Stimulated activated CD4-positive, alpha-beta T cell treated with anti-CD3 and anti-CD28 coated beads, Interleukin-4, amount 100 ng/mL, for 4 hours (primary cell): ENCODE measurements at places on chromosomes 1 and 21.

DNA sequence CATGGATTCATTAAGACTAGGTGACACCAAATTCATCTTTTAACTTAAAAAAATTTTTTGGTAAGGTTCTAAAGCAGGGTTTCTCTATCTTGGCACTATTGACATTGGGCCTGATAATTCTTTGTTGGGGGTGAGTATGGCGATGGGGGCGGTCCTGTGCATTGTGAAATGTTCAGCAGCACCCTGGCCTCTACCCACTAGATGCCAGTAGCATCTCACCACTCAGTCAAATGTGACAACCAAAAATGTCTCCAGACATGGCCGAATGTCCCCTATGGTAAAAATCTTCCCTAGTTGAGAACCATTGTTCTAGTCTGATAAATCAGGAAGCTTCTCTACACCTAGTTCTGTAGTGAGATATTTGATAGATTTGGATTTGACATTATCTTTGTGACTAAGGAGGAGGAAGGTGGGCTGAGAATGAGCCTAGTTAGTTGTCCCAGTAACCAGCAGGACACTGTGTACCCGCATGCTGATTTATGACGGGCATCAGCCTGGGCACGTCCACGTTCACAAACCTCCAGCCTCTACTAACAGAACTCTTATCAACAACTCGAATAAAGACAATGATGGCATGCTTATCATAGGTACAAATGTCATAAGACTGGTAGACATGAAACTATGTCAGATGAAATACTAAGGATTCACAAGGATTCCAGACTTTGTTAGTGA is 104.6 kb downstream of the KCND3 start:
- DNase-seq = no peak

- DNase-seq = no peak
Observed at GRCh38 chr1:236421850-236422516, 27.9 kb downstream of the EDARADD start.

- no peak for DNase-seq
Observed at GRCh38 chr1:222631611-222632208, 13.8 kb downstream of the MIA3 start.

DNA sequence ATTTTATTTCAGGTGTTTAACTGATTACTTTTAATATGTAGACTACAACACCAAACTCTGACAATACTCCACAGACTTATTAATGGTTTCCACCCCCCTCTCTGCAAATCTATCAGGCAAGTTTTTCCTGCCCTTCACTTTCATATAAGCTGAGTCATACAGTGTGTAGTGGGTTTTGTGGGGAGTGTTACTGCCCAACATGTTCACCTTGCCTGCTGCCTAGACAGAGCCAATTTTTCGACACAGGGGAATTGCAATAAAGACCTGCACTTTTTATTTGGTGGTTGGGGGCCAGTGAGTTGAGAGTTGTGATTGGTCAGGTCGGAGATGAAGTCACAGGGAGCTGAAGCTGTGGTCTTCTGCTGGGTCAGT is 119.7 kb downstream of the PPIAL4G start:
- DNase-seq = peak; percentile 28

GRCh38 chr1:173206816-173207568 is at the start of gene TNFSF4:
Gene TNFSF4, minus strand, starts transcription at chr1:173207331. Its CDS starts 155 bp downstream, at chr1:173207176.
- peak; percentile 20 for DNase-seq

- no peak for DNase-seq
Observed at GRCh38 chr1:24714859-24715520, 30.3 kb upstream of the CLIC4 start.

DNA sequence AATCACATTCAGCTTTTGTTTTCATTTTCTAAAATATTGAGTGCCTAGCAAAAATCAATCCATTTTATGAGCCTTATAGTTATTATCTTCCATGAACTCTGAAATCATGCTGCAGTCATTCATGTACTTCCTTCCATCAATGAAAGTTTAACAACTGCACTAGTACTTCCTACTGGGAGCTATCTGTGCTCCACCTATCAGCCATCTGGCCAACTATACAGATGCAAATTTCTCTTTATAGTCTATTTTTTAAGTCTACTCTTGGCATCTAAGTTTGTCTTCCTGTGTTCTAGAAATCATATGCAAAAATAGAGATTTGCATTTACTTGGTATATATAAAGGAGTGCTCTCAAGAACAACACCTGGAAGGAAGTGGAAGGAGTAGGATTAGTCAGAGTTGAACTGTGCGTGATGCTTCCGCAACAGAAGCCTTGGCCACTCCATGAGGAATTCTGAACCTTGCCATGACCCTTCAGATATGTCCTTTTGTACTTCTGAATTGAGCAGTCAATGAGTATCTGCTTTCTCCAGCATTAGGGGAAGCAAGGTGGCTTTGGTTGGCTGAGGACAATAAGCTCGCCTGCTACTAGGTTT is 403.2 kb upstream of the ADAMTS5 start:
- DNase-seq = no peak

GRCh38 chr1:219151467-219151866 is 22.2 kb upstream of the LYPLAL1 start:
- DNase-seq = no peak

GRCh38 chr1:182644886-182645285 is 39.5 kb downstream of the RGS8 start:
- DNase-seq = no peak

GRCh38 chr1:93384656-93385055 is 38.9 kb downstream of the DR1 start:
- no peak for DNase-seq

- DNase-seq = no peak
Observed at GRCh38 chr1:179549368-179549700, 26.4 kb downstream of the NPHS2 start.

- no peak for DNase-seq
Observed at GRCh38 chr1:115068826-115069585, 20.3 kb downstream of the TSPAN2 start.

DNA sequence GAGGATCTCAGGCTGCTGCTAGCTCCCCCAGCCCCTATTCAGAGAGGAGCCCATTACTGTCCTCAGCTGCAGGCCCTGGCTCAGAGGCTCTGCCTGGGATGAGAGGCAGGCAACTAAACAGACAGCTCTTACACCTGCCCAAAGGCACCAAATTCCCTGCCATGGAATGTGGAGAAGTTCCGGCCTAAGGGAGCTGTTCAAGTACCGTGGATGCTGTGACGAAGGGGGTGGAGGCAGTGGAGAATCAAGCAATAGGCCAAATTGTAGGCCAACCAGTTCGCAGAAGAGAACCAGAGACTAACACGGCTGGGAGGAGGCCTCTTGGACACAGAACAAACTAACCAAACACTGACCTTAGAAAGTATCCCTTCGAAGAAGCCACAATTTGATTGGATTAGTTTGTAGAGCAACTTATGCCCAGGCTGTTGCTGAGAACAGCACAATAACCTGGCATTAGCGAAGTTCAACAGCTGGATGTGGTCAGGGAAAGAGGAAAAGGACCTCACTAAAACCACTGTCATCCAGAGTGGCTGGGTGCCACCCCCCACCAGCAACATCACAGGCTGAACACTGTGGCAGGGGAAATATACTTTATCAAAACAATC is 3.6 kb downstream of the C1orf174 start:
- DNase-seq = no peak

DNA sequence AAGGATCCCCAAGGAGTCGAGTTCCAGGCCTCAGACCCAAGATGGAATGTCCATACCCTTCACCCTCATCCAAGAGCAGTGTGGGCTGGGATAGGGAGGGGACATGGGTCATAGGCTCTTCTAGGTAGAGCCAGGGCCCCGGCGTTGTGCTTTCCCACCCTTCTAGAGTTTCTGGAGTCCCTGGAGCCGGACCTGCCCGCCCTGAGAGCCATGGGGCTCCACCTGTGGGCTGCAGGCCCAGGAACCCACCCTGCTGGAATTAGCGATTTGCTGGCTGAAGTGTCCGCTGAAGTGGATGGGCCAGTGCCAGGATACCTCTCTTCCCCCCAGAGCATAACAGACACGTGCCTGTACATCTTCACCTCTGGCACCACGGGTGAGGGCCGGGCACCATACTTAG is 1.1 kb downstream of the SLC27A3 start:
- DNase-seq = no peak

DNA sequence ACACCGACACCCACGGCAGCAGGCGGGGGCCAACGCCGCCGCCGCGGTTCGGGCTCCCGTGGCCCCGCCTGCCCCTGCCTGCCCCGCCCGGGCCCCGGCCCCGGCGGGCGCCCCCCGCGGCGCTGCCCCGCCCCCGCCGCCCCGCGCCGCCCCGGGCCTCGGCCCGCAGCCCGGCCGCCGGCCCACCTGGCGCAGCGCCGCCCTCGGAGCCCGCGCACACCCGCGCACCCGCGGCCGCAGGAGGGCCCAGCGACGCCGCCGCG is at the start of gene WNT3A:
Gene WNT3A (plus strand): TSS at position 213 of the 263 bp plus-strand sequence. CDS start 131 bp downstream, outside the sequence.
- DNase-seq = no peak

GRCh38 chr1:44803312-44804095 is 3.3 kb downstream of the PLK3 start:
- no peak for DNase-seq

GRCh38 chr1:214086945-214087344 is 99.2 kb downstream of the PROX1 start:
- no peak for DNase-seq

- DNase-seq = no peak
Observed at GRCh38 chr1:244705261-244706234, 52.6 kb downstream of the DESI2 start.

- no peak for DNase-seq
Observed at GRCh38 chr1:169041366-169041765, 65.1 kb upstream of the ATP1B1 start.

GRCh38 chr1:227805606-227806197 is 9.8 kb upstream of the PRSS38 start:
- DNase-seq = no peak

DNA sequence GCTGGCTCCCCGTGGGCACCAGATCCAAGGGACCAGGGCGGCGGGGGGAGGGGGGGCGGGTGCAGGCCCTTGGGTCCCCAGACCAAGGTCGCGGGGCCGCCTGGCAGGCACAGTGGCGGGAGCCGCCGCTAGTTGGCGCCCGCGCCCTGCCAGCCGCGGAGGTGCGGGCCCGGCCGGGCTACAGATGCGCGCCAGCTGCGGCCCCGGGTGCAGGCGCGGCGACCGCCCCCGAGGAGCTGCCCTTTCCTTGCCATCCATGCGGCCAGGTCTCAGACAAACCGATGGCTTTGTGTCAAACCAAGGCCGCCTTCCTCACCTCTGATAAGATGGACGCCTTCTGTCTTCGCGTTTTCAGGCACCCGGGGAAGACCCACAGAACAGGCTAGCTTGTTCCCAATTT is 2.2 kb upstream of the RUNX3 start:
- DNase-seq = peak; percentile 70

- no peak for DNase-seq
Observed at GRCh38 chr1:228367798-228368791, 38.5 kb downstream of the TRIM11 start.
